Stimulated activated CD4-positive, alpha-beta T cell treated with anti-CD3 and anti-CD28 coated beads, Interleukin-1b, Interleukin-23, amount 100 ng/mL, for 48 hours (primary cell): ENCODE measurements at places on chromosomes 13 and 19.

DNA sequence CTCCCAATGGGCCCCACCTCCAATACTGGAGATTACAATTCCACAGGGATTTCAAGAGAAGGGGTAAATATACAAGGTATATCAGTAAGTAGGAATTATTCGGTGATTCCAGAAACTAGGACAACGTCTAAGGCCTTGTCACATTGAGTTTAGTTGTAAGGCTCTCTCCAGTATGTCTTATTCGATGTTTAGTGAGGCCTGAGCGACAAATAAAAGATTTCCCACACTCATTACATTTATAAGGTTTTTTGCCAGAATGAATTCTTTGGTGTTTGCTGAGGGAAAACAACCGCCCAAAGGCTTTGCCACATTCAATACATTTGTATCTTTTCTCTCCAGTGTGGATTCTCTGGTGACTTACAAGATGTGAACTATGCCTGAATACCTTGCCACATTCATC, 19.1 kb upstream of the ZNF841 start:
- DNase-seq, result no peak

- DNase-seq, result no peak
Measured at GRCh38 chr19:30289336-30289735, 82.8 kb upstream of the ZNF536 start.

- DNase-seq, result no peak
Measured at GRCh38 chr13:54706336-54706735, 1677.7 kb downstream of the OLFM4 start.

GRCh38 chr19:589693-590395, at the start of gene HCN2:
TSS of gene HCN2 (plus strand) at chr19:589881. CDS start at chr19:589946, 65 bp downstream.
- no peak for DNase-seq

GRCh38 chr13:105084931-105085330, 1450.5 kb downstream of the EFNB2 start:
- DNase-seq, result no peak
